CMK (cell line): ENCODE measurements at places on chromosomes 2 and 18.
A peak's percentile ranks its signal among the peaks of the same experiment; 100 is the strongest.

DNA sequence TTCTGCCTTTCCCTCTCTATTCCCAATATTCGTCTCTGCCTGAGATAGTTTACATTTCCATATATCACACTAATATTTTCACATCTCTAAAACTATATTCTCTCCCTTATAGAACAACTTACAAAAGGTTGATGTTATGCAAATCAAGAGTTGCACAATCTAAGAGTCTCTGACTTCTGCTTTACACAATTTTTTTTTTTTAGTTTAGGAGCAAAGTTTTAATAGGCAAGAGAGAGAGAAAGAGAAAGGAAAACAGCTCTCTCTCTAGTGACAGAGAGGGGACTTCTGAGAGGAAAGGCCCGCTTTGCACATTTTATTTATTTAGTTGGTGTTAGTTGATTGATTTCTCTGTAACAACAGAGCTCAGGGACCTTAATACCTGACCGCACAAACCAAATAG, 380.2 kb downstream of the TXNL1 start:
- DNase-seq: no peak

DNA sequence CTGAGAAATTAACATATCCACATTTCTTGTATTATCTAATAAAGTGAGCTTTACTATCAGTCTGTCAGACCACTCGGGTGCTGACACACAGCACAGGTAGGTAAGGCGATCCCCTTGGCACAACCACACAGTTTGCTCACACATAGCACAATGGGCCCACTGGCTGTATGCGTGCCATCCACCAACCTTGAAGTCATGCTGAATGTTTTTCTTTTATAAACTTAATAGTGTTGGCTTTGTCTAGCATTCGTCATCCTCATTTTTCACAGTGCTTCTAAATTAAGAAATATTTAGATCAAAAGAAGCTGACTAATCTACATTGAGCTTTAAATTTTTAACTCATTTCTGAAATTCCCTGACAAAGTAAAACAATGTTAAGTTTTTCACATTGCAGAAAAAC, 50.0 kb upstream of the PAPOLG start:
- DNase-seq: no peak

DNA sequence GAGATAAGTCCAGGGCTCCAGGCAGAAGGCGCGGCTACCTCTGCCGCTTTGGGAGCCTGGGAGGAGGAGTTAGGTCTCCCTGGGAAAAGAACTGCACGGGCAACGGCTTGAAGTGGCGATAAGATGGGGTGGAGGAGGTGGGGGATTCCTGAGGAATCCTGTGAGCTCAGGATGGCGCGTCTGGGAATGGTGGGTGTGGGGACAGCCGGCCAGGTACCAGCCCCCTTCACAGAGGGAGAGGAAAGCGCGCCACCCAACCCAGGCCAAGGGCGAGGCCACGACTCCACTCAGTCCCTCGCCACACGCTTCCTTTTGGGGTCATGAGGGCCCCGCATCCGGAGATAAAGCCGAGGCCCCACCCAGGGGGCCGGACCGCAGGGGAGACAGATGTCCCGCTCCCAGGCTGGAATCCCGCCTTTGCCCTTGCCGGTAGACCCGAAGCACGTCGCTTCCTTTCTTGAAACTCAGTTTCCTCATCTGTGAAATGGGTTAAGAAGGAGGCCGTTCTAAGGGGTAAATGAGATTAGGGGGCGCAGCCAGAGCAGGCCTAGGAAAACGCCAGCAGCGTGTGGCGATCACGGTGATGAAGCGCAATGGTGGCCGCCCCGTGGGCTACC, 1.7 kb upstream of the CTDSP1 start:
- DNase-seq: peak; percentile 98

DNA sequence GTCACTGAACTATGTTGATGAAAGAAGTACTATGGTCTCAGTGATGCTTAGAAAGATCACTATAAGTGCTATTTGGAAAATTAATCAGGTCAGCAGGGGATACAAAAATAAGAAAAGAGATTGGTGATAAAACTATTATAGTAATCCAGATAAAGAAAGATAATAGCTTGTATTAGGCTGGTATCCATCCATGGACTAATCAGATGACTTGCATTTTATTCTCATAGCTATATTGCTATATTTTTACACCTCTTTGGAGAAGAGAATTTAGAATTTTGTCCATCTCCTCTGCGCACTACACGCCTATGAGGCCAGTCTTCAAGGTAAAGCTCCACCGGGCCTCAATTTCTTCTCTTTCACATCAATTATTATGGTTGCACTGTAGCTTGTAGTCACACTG, 635.1 kb upstream of the DDX18 start:
- no peak for DNase-seq

DNA sequence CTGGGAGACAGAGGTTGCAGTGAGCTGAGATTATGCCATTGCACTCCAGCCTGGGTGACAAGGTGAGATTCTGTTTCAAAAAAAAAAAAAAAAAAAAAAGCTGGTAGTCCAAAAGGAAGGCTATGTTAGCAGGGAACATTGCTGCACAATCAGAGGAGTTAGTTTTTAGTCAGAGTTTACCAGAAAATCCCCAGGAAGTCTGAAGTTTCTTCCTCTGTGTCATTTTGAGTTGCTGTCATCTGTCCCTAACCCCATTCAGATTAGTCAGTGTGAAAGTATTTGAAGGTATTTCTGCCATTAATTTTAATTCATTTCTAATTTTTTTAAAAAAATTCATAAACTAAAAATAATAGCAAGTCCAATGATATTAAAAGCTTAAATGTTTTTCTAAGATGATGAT, 33.5 kb upstream of the CERS6 start:
- DNase-seq: no peak

DNA sequence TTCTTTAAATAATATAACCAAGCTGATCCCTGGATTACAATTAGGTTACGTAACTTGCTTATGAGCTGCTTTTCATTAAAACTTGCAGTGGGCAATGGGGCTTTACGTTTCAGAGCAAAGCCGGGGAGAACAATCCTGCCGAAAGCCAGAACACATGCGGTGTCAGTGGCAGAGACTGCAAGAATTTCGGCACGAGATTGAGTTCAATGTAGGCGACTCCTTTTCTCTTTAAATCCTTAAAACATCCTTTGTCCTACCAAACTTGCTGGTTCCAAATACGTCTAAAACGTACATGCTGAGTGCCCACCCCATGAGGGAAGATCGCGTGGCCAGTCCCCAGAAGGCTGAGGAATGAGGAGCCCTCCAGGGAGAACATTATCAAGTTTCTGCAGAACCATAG, 36.8 kb upstream of the NCOA1 start:
- no peak for DNase-seq

- no peak for DNase-seq
Observed at GRCh38 chr2:170525566-170525900, 189.6 kb upstream of the SP5 start.

GRCh38 chr2:151575338-151575737, 158.9 kb downstream of the NEB start:
- DNase-seq: no peak

- DNase-seq: no peak
Observed at GRCh38 chr2:164675027-164675426, 53.7 kb upstream of the GRB14 start.

GRCh38 chr2:27121906-27122305, 1.7 kb upstream of the ABHD1 start:
- no peak for DNase-seq

GRCh38 chr2:82342356-82342755, 2037.8 kb upstream of the LRRTM1 start:
- DNase-seq: no peak

GRCh38 chr18:49837889-49838288, 24.6 kb upstream of the ACAA2 start:
- no peak for DNase-seq

DNA sequence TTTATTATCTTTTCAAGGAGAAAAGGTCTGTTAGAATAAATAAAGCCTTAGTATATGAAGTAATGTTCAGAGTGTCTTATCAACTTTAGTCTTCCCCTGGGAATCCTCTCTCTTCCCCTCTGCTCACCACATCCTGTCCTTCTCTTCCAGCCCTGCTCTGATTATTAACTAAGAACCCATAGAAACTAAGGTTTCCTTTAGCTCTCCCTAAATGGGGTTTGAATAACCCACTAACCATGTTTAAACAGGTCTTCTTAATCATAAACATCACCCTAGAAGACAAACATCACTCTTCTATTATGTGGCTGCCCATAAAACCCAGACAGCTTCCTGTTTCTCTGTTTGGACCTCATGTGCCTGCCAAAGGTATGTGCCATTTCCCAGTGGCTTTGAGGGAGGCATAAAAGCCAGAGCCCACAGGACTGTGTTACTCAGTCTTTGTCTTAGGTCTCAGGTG, 50.1 kb downstream of the SLC14A1 start:
- no peak for DNase-seq
